Fibroblast of skin of left quadriceps (primary cell): ENCODE measurements at places on chromosomes 6 and 20.
A peak's percentile ranks its signal among the peaks of the same experiment; 100 is the strongest.

- no peak for DNase-seq
Observed at GRCh38 chr6:56691814-56692213, 49.1 kb upstream of the DST start.

GRCh38 chr6:156258981-156259380 lies 518.2 kb upstream of the ARID1B start:
- DNase-seq = no peak

DNA sequence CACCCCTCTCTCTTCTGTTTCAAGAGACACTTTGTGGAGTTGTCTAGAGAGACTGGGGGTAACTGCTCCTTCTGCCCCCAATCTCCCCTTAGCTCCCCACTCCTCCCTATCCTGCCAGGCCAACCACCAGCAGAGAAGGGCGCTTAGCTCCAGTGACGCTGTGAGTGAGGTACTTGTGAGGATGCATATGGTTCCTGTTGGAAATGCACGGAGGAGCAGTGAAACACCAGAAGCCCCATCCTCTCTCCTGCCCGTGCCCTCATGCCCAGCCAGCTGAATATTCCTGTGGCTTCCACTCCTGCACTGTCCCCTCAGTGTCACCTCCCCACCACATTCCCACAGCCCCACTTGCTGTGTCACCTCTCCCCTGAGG lies 11.9 kb downstream of the NT5E start:
- DNase-seq = no peak

- no peak for DNase-seq
Observed at GRCh38 chr6:122129313-122130025, 270.0 kb upstream of the HSF2 start.

GRCh38 chr6:41939848-41940758 lies 1.5 kb downstream of the CCND3 start:
- DNase-seq = peak; percentile 46

GRCh38 chr6:49911252-49911651 lies 44.9 kb upstream of the CRISP1 start:
- DNase-seq = no peak
